ENCODE measurements at places on chromosomes 7 and 10.

DNA sequence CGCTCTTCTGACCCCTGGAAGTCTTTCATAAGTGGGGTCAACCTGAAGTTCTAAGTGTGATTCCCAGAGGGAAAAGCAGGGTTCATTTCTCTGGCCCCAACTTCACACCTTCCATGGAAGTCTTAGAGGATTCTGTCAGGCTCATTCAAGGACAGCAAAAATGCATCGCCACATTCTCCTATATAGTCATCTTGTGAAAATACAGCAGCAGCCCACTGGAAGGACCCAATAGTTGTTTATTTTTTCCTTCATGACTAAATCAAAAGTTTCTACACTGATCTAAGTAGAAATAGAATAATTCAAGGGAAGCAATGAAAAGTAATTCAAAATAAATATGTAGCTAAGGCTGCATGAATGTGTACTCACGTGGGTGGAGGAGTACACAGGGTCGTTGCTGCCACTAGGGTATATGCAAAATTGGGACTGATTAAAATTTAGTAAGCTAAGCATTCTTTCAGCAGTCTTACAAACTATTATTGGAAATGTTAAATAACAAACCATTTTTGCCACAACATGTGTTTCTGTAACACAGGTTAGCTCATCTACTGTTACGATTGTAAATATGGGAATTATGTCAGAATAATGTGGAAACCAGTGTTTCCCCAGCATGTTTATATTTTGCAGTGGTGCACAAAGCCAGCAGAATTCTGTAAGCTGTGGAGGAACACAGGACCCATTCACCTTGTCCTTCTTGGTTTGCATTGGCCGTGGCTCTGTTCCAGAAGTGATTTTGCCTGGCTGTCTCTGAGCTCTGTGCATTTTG is 33.5 kb downstream of the EEPD1 start:
- no peak for DNase-seq

DNA sequence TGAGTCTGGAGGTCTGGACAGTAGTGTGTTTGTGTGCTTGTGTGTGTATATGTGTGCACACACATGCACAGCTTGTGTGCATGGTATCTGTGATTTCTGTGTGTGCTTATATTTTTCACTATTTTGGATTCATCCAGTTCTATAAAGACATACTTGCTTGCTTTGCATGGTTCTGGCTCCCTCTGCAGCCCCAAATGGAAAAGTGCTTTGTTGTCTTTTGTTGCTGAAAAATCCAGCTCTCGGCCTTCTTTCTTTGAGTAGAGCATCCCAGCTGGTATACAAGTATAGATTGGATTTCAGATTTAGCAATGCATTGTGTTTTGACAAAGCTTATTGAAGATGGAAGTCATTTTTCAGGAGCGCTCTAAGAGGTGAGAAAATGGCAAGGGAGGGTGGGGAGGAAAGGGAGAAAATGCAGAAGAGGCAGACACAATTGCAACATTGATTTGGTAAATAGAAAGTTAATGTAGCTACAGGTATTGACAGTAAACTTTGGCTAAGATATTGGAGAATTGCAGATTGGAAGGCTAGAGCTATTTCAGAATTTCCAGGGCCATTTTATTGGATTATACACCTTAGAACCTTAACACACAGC is 333.9 kb downstream of the AUTS2 start:
- DNase-seq = no peak

- no peak for DNase-seq
Measured at GRCh38 chr7:148856891-148857290, 27.2 kb downstream of the EZH2 start.

DNA sequence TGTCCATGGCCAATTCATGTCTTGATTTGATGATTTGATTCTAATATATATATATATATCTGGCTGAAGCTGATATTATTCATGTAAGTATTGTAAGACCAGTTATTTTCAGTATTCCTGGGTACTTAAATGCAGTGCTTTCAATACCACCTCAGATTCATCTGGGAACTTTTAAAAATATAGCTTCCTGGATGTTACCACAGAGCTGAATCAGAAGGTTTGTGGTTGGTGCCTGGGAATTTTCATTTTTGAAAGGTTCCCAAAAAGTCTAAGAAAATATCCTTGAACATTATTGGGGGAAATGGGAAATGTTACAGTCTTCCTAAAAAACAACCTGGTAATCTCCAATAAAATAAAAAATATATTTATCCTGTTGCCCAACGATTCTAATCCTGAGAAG is 10.7 kb upstream of the PPP3CB start:
- DNase-seq = peak; percentile 30

- no peak for DNase-seq
Measured at GRCh38 chr10:10078446-10078845, 939.2 kb upstream of the CELF2 start.

- no peak for DNase-seq
Measured at GRCh38 chr10:127257395-127257794, 61.0 kb upstream of the INSYN2A start.

DNA sequence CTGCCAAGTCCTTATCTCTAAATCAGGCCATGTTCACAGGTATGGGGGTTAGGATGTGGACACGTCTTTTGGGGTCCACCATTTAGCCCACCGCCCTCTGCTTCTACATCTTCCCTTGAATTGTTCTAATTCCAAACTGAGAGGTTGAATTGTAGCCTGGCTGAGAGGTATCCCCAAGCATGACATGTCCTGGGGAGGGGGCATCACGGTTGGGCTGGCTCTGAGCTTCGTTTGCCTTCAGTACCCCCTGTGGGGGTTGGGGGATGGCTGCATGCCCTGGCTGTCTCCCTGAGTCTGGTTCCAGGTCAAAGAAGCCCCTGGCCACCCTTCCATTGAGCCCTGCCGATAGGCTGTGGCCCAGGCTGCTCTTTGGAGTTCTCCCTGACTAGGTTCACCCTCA is 204.6 kb downstream of the GLRX3 start:
- no peak for DNase-seq

GRCh38 chr7:116259156-116259870 is 49.0 kb downstream of the TES start:
- DNase-seq = no peak

DNA sequence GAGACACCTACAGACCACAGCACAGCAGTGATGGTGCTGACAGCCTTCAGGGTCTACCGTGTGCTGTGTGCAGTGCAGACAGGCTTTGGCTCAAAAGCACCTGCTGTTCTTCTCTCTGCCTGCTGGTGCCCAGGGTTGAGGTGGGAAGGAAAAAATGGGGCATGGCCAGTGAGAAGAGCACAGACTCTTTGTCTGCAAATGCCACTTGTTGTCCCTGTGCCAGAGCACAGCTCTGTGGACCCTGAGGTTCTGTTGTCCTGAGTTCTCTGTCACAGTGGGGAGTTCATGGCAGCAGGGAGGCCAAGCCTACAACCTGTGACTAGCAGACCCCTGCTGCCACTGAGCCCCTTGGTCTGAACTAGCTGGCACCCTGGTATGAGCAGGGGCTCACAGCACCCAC is 376.7 kb downstream of the GLRX3 start:
- DNase-seq = no peak

GRCh38 chr7:157278791-157279724 is 57.7 kb upstream of the DNAJB6 start:
- DNase-seq = no peak

DNA sequence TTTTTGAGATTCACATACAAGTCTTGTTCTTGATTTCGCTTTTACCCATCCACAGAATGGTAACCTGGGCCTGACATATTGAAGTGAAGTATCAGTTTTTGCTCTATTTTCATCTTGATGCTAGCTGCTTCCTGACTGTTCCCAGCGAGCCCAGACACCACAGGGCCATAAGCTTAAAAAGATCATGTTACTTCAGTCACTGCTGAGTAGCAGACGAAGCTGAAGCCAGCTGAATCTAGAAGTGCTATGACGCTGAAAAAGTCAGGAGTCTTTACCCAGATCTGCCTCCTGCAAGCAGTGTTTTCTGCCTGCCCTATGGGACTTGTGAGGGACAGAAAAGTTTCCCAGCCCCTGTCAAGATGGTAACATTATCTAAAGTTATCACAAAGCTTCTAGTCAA is 2.7 kb upstream of the PRXL2A start:
- no peak for DNase-seq

- DNase-seq = peak; percentile 99
Measured at GRCh38 chr7:134737566-134738345, 41.7 kb upstream of the CALD1 start.

DNA sequence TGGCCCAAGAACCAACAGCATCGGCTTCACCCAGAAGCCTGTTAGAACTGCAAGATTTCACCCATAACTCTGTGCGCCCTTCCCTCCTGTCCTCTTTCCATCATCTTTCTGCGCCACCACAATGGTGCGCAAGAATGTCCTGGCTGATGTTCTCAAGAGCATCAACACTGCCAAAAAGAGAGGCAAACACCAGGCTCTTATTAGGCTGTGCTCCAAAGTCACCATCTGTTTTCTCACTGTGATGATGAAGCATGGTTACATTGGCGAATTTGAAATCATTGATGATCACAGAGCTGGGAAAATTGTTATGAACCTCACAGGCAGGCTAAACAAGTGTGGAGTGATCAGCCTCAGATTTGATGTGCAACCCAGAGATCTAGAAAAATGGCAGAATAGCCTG is 115.2 kb upstream of the FGFR2 start:
- no peak for DNase-seq

GRCh38 chr7:91085175-91085574 is 179.1 kb upstream of the FZD1 start:
- DNase-seq = no peak

DNA sequence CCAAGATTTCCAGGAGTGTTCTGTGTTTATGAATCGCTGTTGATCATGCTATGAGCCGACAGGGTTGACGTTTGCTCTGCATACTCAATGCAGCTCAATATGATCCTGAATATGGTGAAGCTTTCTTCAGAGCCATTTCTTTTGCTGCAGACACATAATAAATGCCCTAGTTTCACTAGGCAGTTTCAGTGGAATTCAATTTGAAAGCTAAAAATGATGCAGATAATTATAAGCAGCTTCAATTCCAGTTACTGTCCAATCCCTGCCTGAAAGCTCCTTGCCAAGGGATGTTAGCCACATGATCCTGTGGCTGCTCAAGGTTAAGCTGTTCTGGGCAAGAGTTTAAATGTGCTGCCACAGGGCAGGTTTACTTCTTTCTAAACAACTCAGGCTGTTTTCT is 805.6 kb downstream of the NRG3 start:
- no peak for DNase-seq

DNA sequence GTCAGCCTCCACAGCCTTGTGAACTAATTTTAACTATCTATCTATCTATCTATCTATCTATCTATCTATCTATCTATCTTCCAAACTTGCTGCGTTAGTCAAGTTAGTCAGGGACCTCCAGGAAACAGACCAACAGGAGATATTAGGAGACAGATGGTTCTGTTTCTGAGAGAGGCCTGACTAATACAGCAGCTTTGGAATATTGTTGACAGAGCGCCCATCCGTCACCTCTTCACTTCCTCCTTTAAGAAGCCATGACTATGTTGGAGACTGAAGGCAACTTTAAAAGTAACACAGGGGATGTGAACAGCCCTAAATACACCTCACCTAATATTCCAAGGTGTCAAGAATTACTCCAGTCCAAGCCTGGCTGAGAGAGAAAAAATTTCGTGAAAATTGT is 280.9 kb upstream of the IGFBP3 start:
- DNase-seq = no peak

DNA sequence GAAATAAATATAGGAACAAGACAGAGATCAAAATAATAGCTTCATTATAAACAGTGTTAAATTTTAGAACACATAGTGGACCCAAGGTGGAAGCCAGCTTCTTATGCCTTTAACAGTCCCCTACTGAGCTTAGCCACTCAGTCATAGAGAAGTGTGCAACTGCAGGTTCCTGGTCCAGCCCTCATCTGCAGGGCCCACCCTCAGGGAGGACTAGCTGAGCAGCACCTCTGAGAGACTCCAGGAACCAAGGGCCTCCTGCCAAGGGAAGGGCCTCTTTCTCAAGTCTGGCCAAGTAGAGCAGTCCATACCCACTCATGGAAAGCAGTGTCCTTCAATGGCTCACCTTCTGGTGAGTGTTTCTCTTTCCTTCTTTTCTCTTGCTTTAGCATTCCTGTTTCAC is 173.7 kb upstream of the PRPS1L1 start:
- DNase-seq = no peak

DNA sequence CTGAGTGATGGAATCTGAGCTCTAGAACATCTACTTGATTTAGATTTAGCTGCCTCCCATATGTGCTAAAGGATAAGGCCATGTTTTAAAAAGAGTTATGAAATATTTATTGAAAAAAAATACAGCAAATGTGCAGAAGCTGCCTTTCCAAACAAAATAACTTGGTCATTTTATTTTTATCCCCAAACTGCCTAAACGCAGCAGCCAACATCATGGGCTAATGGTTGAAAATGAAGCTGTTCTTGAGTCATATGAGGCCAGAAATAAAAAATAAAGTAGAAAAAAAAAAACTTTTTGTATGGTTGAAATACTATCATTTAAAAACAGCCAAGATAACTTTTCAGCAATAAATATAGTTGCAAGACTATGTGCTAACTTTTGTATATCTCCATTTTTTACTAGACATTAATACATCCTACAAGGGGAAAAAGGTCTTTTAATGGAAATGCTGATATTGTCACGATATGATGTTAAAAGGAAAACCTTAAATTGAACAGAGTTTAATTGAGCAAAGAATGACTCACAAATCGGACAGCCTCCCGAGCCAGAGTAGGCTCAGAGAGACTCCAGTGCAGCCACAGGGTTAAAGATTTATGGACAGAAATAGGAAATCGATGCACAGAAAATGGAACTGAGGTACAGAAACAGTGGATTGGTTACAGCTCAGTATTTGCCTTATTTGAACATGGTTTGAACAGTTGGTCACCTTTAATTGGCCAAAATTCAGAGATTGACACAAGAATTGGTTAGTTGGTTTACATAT is 305.8 kb downstream of the MDFIC start:
- no peak for DNase-seq

GRCh38 chr10:130246113-130246512 is 109.9 kb downstream of the GLRX3 start:
- DNase-seq = no peak

GRCh38 chr7:45347804-45348203 is 190.2 kb downstream of the RAMP3 start:
- DNase-seq = peak; percentile 30

DNA sequence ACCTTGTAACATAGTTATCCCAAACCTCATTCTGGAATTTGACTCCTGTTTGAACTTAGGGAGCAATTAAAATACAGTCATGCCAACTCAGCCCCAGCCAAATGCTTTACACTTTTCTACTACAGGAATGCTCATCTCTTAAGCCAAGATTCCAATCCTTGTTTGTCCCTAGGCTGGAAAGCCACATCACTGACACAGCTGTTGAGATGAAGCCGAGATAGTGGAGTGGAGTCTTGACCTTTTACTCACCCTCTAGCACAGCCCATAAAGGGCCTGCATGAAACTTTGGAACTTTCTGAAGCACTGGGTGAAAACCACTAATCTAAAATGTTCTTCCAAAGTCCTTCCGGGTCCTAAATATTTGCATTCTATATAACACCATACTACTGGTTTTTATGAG is 247.3 kb downstream of the ETV1 start:
- DNase-seq = peak; percentile 83

GRCh38 chr7:98073047-98073446 is 33.6 kb upstream of the LMTK2 start:
- DNase-seq = no peak

DNA sequence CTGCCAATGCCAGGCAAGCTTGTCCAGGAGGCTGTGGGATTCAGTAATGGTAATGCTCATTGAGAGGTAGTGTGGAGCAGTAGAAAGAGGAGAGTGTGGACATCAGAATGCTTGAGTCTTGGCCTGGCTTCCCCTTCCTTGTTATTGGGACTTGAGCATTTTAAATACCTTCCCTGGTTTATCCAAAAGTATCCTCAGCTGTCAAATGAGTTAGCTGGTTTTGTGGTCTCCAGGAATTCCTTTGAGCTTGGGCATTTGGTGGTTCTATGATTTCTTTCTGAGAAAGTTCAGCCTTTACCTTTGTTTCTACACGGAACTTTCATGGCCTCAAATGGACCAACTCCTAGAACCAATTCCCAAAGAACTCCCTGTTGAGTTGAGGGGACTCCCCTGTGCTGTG is 264.3 kb downstream of the PTEN start:
- DNase-seq = no peak
